Activated CD4-positive, alpha-beta memory T cell treated with anti-CD3 and anti-CD28 coated beads for 36 hours (primary cell): ENCODE measurements at places on chromosomes 7 and 10.

- no peak for DNase-seq
These were observed 102.8 kb upstream of the NUPR2 start for GRCh38 chr7:56219017-56219416.

DNA sequence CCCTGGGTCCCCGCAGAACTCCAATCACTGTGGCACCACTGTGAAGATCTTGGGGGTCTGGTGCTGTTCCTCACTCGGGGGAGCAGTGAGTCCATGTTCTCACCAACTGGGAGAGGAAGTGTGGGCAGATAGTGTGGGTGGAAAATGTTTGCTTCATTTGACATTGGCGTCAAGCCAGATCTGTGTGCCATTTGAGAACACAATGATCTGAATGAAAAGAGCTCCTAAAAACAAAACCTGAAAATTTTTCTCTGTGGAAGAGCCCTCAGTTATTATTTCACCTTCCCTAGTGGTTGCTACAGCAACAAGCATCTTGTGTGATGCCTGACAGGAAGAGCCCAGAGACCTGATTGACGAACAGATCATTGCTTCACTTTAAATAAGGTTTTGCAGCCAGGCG lies 125.6 kb downstream of the VIPR2 start:
- no peak for DNase-seq

DNA sequence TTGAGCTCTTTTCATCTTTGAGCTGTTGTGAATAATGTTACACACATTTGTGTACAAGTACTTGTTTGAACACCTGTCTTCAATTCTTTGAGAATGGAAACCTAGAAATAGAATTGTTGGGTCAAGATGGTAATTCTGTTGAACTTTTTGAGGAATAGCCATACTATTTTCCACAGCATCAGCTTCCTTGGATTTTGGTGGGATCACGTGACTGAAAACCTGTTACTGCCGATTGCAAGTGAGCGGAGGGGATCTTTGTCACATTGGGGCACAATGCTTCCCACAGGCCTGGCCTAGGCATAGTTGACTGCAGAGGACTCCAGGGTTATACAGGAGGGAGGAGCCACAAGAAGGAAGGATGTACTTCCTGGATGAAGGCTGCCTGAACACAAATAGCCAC lies 21.3 kb upstream of the CACUL1 start:
- DNase-seq = no peak

GRCh38 chr10:22111260-22111659 lies 106.6 kb downstream of the EBLN1 start:
- no peak for DNase-seq

DNA sequence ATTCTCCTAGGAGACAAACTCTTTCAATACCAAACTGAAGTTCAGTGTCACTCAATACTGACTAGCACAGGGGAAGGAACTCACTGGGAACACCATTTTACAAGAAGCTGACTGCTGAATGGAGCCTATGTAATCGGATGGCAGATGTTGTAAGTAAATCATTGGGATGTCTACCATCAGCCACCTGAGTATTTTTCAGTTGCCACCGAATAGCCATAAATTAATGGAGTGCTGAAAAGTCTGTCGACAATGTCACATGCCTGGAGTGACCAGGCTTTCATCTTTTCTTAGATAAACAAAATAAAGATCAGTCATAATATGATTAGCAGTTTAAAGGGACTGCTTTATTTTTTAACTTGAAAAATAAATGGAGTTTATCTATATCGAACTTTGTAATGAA lies 145.9 kb upstream of the SEMA3E start:
- DNase-seq = no peak

DNA sequence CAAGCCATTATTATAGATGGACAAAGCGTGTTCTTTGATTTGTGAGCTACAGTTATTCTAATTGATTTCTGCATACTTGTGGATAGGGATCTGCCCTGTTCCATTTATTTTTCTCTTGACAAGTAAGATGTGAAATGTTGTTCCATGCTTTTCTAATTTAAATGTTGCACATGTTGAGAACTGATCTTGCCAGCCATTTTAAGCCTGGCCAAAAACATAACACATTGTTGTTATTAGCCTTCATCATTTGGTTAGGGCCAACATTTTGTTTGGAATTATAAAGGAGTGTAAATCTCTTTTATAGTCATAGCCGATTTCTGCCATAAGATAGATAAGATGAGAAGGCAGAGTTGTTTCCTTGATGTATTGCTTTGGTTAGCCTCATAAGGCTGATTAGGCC lies 117.0 kb downstream of the WNT2 start:
- DNase-seq = no peak

DNA sequence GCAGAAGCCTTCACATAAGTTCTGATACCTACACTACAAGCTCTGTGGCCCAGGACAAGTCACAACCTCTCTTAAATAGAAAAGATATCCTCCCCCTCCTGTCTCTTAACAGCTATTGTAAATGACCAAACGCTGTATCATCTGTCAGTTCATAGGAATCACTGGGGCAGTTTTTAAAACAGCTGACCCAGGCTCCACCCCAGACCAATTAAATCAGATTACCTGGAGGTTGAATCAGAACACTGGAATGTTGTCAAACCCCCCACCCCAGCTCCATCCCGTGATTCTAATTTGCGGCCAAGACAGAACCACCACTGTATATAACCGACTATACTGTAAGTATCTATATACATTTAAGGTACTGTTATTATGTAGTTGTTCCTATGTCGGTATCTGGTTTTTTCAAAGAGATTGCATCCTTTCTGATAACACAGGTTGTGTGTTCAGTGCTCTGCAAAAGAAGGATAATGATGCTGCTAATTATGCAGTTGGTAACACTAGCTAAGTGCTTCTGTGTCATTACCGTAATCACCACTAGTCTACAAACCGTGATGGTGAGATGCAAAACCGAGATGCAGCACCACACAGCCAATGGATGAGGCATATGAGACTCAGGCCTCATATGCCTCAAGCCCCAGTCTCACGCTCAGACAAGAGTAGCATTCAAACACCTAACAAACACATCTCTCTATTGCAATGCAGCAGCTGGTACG lies 47.4 kb downstream of the TNS3 start:
- no peak for DNase-seq

DNA sequence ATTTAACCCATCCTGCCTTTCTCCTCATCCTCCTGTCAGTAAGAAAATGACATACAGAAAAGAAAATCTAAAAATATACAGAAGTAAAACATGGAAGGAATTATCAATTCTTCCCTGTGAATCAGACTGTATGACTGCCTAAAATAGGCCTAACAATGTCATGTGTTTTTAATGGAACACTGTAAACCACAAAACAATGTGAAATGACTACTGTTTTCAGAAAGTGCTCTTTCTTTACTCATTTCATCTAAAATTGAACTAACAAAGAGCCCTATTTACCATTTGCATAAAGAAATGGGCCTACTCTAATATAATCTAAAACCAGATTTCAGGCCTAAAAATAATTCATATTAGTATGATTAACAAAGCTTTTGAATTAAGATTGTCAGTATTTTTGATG lies 35.7 kb downstream of the SEMA3E start:
- no peak for DNase-seq

- no peak for DNase-seq
These were observed 7.7 kb upstream of the HYCC1 start for GRCh38 chr7:23021596-23021995.

- no peak for DNase-seq
These were observed 35.7 kb downstream of the NAPEPLD start for GRCh38 chr7:103113164-103113563.

DNA sequence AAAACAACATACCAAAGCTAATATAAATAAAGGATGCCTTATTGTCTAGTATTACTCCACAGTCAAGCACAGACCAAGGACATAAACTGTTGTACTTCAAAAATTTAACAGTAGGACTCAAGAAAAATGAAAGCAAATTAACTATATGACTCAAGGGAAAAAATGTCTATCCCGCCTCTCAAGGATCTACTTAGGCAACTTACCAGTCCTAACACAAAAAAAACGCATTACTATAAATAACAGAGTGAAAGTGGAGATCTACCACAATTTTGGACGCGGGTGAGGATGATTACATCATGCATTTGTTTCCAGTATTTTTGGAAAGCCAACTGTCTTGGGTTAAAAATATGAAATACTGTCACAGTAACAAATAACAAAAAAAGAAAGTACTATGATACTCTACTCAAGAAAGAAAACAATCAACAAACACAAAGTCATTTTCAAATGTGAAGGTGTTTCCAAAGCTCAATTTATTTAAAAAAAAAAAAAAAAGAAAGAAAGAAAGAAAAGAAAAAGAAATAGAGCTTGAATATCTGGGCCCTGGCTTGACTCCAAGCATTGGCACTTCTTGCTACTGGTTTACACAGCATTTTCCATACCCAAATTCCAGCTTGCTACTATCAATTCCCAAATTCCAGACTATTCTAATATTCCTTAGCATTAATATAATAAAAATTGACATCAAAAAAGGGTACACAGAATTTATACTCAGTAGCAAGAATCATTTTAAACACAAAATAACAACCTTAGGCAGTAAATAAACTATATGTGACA lies 99.4 kb downstream of the RSU1 start:
- no peak for DNase-seq

GRCh38 chr7:78284945-78285344 lies 486.4 kb downstream of the PHTF2 start:
- DNase-seq = no peak

DNA sequence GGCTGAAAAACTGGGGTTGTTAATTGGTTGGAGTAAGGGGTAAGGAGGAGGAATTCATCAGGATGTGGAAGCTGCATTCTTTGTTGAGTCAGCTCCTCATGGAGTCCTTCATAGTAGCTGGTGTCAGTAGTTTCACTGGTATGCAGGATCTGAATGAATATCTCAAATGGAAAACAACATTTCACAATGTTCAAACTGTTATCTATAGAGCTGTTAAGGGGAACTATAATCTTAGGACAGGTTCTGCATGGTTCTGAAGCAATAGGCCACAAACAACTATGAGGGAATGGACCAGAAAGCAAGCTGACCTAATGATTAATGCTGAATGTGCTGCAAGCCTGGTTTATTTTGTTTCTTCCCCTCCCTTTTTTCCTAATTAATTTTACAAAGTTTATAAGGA lies 225.8 kb downstream of the IPMK start:
- DNase-seq = no peak

GRCh38 chr10:128854963-128855362 lies 612.1 kb upstream of the MGMT start:
- DNase-seq = no peak

DNA sequence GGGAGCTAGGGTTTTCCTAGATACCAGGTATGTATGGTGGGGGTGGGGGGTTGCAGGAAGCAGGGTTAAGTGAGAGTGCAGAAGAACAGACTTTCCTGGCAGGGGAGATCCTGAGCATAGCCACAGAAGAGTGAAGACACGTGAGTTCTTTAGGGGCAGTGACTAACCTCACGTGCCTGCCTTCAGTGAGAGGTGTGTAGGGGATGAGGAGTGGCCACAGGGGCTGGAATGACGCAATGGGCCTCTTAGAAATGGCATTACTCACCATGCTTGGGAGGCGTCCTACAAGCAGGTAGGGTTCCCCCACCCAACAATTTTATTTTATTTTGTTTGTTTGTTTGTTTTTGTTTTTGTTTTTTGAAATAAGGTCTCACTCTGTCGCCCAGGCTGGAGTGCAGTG lies 698.6 kb upstream of the NRP1 start:
- DNase-seq = no peak

GRCh38 chr7:90903841-90904240 lies 307.7 kb downstream of the CDK14 start:
- DNase-seq = no peak

- no peak for DNase-seq
These were observed 7.4 kb upstream of the PFKFB3 start for GRCh38 chr10:6195376-6195775.

GRCh38 chr7:22882106-22882505 lies 59.5 kb upstream of the TOMM7 start:
- no peak for DNase-seq

DNA sequence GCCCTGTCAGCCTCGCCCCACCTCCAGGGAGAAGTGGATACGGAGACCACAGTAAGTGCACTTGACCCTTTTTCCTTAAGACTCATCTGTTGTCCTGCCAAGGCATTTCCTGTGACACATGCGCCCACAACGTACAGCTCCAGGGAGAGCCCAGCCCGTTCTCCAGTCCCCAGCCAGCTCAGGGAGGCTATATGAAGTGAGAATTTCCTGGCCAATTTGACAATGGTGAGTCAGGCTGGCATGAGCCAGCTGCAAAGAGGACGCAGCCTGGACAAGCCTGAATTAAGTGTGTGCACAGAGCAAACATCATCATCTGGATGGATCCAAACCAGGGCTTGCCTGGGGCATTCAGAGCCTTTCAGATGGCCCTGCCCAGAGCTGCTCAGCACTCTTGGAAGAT lies 244.8 kb downstream of the KCNMA1 start:
- no peak for DNase-seq

GRCh38 chr7:77330169-77330882 lies 85.8 kb downstream of the GSAP start:
- peak; percentile 13 for DNase-seq

DNA sequence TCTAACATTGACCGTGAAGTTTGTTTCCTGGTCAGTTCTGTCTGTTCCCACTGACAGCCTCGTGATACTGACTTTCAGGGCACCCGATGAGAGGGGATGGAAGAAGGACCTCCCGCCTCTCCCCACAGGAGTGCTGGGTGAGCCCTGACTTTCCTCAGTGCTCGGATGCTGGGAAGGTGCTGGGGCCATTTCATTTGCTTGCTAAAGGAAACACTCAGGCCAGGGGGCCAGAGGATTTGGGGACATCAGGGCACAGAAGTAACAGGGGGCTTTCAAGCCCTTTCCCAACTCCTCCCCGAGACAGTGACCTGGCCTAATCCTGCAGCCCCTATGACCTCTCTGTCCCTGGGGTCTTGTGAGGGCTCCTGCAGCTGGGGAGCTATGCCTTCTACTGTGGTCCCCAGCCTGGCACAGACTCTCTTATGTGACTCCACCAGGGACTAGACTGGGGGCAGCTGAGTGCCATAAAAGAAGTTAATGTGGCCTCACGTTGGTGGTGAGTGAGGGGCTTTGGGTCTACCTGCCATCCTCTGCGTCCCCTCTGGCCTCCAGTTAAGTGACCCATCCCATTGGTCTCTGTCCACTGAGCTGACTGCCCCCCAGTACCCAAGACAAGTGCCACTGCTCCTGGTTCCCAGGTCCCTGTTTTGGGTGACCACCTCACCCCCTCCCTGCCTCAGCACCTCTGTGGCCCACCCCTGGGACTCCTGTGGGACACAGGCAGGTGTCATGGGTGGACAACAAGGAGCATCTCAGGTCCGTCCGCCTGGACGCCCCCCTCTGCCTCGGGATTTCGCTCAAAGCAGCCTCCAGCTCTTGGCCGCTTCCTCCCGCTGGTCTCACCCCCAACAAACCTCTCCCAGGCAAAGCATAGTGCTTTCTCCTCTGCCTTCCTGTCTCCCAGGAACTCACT lies 33.4 kb upstream of the HSPA12A start:
- DNase-seq = no peak

- DNase-seq = peak; percentile 68
These were observed 28.2 kb downstream of the IL15RA start for GRCh38 chr10:5949009-5949759.

- no peak for DNase-seq
These were observed 18.7 kb downstream of the KCNK18 start for GRCh38 chr10:117216028-117216427.
